Transverse colon (tissue), 4 donors: ENCODE measurements at places on chromosomes 7 and 10. TPM values are rescaled to one million over a fixed set of nuclear protein-coding genes. Genes with fewer than 3 reads are reported as not detected.

Gene LRRC18
- not detected for total RNA-seq

DNA sequence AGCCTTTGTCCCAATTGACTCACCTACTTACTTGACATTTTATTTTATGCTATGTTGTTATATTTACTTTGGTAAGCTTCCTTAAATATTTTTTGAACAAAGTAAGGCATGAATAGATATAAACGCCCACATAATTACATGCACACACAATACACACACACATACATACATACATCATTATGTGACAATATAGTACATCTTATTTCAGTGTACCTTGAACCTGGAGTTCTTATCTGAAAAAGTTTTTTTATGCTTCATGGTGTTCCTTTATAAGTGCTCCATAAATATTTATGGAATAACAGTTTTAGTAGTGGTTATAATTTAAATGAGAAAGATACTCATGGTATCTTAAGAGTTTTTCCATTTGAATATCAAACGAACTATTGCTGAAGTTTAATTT, 102.8 kb upstream of the MTPN start:
- no peaks in the 10 kb centered on the region for H3K4me1 ChIP-seq
- no peaks in the 10 kb centered on the region for H3K36me3 ChIP-seq
- H3K27ac ChIP-seq, result no peak overlapping the region
- no peak for DNase-seq
- no peaks in the 10 kb centered on the region for H3K27me3 ChIP-seq
- H3K4me3 ChIP-seq, result no peak overlapping the region

Gene TET1
- 1.5 TPM for total RNA-seq

- H3K4me3 ChIP-seq, result no peak overlapping the region
- H3K27me3 ChIP-seq, result no peaks in the 10 kb centered on the region
- H3K4me1 ChIP-seq, result no peaks in the 10 kb centered on the region
Measured at GRCh38 chr7:107838816-107839565, 36.0 kb upstream of the SLC26A3 start.

DNA sequence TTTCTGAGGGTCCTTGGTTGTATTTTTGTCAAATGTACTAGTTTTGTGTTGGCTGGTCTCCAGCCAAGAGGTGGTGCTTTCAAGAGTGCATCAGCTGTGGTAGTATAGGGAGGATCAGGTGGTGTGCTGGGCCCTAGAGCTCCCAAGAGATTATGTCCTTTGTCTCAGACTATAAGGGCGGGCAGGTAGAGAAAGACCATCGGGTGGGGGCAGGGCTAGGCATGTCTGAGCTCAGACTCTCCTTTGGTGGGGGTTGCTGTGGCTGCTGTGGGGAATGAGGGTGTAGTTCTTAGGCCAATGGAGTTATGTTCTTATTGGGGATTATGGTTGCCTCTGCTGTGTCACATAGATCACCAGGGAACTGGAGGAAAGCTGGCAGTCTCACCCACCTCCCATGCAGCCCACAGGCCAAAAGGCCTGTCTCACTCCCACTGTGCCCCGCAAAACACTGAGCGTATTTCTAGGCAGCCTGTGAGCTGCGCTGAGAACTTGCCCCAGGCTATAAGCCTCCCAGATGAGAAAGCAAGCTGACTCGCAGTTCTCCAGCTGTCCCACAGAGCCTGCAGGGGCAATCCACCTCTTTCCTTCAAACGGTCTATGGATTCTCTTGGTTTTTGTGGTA, 1066.7 kb downstream of the GRM8 start:
- no peaks in the 10 kb centered on the region for H3K36me3 ChIP-seq
- no peak overlapping the region for H3K4me3 ChIP-seq
- DNase-seq, result no peak
- H3K27ac ChIP-seq, result no peak overlapping the region

Gene BICC1
- total RNA-seq, result 2.5 TPM

DNA sequence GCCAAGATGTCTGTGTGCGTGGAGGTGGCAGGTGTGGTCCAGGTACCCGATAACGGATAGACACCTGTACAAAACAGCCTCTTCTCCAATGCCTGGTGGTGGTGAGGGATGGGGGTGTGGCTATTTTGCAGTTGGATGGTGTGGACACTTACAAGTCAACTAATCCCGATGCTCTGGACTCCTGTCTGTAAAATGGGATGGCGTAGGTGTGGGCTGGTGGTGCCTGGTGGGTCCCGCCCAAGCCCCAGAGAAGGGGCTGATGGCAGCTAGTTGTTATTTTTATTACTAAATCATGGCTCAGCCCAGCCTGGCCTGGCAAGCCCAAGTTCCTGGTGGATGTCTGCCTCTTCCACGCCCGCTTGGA, 22.3 kb downstream of the GTF2IRD1 start:
- H3K4me3 ChIP-seq, result no peak overlapping the region
- H3K27me3 ChIP-seq, result no peaks in the 10 kb centered on the region
- DNase-seq, result no peak
- H3K4me1 ChIP-seq, result peaks cover 56% of the 10 kb centered on the region
- H3K27ac ChIP-seq, result peak overlapping the region; percentile 90

GRCh38 chr10:48711830-48712229, 27.2 kb downstream of the WDFY4 start:
- H3K36me3 ChIP-seq, result no peaks in the 10 kb centered on the region
- H3K27ac ChIP-seq, result no peak overlapping the region
- H3K4me3 ChIP-seq, result no peak overlapping the region
- no peak for DNase-seq
- H3K4me1 ChIP-seq, result no peaks in the 10 kb centered on the region

Gene GNAT3
- not detected for total RNA-seq

DNA sequence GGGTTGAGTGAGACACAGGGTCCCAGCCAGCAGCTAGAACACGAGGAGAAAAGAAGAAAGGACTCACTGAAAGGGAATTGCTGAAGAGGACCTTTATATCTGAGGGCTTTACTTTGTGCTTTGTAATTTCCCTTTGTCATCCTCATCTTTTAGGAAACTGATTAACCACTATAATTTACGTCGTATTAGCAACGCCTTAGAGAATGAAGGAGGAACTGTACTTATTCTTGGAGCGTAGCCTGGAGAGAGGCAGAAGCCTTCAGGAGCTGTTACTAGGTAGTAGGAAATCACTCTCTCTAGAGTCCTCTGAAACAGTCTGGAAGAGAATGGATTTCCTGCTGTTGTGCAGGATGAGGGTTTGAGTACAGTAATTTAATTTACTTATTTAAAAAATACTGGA, 101.0 kb upstream of the STEAP1B start:
- H3K4me3 ChIP-seq, result no peak overlapping the region
- H3K36me3 ChIP-seq, result no peaks in the 10 kb centered on the region
- peaks cover 3% of the 10 kb centered on the region for H3K4me1 ChIP-seq
- DNase-seq, result no peak
- H3K27ac ChIP-seq, result no peak overlapping the region

DNA sequence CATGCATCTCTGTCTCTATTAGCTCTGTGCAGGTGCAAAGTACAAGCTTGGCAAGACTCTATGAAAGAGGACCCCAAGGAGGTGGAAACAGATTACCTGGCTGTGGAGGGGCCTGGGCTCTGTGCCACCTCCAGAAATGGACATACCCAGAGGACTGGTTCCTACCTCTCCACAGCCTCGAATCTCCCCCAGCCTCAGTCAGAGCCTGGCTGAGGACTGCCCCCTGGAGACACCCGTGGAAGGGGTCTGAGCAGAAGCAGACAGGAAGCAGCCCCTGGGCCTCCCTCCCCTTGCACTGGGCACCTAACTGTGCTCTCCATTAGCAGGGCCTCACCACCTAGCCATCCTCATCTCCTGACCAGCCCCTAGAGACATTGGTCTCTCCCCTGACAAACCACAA, 92.0 kb downstream of the DLG5 start:
- H3K27me3 ChIP-seq, result no peaks in the 10 kb centered on the region
- no peak overlapping the region for H3K4me3 ChIP-seq
- DNase-seq, result no peak

Gene CAMK2B
- 0.27 TPM for total RNA-seq

Gene RAB18
- 36.7 TPM for total RNA-seq

DNA sequence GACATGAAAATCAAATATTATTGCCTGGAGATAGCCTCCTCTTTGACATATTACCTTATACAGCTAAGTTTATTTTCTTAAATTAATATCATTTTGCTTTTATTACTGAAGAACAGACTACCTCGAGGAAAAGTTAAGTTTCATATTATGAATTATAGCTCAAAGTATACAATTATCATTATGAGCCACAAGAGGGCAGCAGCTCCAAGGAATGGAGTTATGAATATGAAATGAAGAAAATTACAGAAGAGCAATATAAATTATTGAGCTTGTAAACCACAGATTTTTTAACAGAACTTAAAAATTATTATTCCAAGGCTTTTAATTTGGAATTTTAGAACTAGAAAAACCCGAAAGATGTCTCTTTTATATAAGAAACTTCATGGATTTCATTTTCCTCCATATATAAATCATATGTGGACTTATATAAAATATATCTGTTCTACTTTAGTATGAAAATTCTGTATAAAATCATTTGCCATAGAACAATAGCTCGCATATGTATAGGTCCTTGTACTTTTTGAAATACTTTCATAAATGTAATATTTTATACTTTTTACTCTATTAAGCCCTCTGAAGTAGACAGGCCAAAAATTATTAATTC, 40.1 kb downstream of the IQUB start:
- peaks cover 3% of the 10 kb centered on the region for H3K4me1 ChIP-seq
- H3K27me3 ChIP-seq, result no peaks in the 10 kb centered on the region
- DNase-seq, result peak; percentile 13
- no peak overlapping the region for H3K4me3 ChIP-seq
- H3K27ac ChIP-seq, result no peak overlapping the region
- no peaks in the 10 kb centered on the region for H3K36me3 ChIP-seq

GRCh38 chr7:139830782-139831501, 1.9 kb downstream of the TBXAS1 start:
- no peak overlapping the region for H3K4me3 ChIP-seq
- peaks cover 10% of the 10 kb centered on the region for H3K4me1 ChIP-seq
- no peaks in the 10 kb centered on the region for H3K36me3 ChIP-seq
- no peak for DNase-seq
- H3K27me3 ChIP-seq, result no peaks in the 10 kb centered on the region
- H3K27ac ChIP-seq, result peak overlapping the region; percentile 15

Gene PMS2
- 1.4 TPM for total RNA-seq
